ENCODE measurements at places on chromosomes 12 and 14.

GRCh38 chr14:101873991-101874390, 90.4 kb upstream of the DYNC1H1 start:
- no peak for DNase-seq

- DNase-seq = no peak
Measured at GRCh38 chr12:31272607-31273225, 53.2 kb downstream of the SINHCAF start.

DNA sequence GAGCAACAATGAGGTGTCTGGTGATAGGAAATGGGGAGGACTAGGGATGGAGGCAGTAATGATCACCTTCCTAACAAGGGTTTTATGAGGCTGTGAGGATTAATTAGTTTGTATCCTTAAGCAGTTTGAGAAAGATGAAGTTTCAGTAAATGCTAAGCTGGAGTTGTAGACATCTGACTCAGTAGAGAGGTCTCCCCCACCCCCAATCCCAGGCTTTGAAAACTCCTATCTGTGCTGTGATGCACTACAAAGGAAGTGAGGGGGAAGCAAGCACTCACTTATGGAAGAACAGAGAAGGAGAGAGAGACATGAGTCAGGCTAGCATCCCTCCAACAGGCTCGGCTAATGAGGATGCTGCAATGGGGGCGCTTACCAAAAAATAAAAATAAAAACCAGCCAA, 5.5 kb upstream of the BCL11B start:
- DNase-seq = no peak

GRCh38 chr14:89533766-89534165, 116.7 kb upstream of the FOXN3 start:
- DNase-seq = no peak

- no peak for DNase-seq
Measured at GRCh38 chr12:27906658-27907473, 65.7 kb downstream of the PTHLH start.

- no peak for DNase-seq
Measured at GRCh38 chr12:1806301-1807086, 13.9 kb upstream of the LRTM2 start.

GRCh38 chr12:120658286-120659150, 18.1 kb downstream of the CABP1 start:
- no peak for DNase-seq

- no peak for DNase-seq
Measured at GRCh38 chr14:102396521-102396920, 33.8 kb downstream of the TECPR2 start.
